ENCODE measurements at places on chromosomes 1 and 21.

DNA sequence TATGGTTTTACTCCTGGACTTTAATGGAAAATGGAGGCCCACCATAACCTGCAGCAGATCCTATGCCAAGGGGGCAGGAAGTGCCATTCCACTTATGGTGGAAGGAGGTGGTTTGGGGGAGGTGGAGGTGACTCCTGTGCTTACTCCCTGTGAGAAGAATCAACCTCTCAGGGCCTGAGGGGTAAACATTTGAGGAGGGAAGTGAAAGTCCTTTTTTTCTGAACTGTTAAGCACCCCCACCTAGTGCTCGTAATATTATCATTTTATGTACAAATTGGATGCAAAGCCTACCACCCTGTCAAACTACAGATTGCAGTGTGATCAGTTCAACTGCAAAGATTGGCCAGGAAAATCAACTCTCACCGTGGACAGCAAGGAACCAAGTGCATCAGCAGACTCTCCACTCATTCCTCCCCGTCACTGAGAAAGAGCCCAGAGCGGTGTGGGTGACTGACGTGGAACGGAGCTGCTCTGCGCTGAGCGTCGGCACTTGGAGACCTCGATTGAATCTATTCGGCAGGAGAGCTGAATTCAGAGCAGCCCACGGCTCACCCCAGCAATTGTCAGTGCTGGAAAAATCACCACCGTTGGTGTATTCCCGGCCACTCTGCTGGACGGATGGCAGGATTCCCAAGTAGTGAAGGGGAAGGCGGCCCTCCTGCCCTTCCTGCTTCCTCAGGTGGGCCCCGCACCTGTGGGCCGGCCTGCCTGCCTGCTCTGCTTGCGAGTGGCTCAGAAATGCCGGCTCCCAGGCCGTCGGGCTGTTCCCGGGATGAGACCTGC is 46.8 kb upstream of the COX20 start:
- DNase-seq: no peak

- DNase-seq: no peak
Measured at GRCh38 chr21:33789697-33790096, 125.9 kb downstream of the ATP5PO start.

GRCh38 chr1:37342736-37343135 is 131.6 kb upstream of the ZC3H12A start:
- DNase-seq: no peak

DNA sequence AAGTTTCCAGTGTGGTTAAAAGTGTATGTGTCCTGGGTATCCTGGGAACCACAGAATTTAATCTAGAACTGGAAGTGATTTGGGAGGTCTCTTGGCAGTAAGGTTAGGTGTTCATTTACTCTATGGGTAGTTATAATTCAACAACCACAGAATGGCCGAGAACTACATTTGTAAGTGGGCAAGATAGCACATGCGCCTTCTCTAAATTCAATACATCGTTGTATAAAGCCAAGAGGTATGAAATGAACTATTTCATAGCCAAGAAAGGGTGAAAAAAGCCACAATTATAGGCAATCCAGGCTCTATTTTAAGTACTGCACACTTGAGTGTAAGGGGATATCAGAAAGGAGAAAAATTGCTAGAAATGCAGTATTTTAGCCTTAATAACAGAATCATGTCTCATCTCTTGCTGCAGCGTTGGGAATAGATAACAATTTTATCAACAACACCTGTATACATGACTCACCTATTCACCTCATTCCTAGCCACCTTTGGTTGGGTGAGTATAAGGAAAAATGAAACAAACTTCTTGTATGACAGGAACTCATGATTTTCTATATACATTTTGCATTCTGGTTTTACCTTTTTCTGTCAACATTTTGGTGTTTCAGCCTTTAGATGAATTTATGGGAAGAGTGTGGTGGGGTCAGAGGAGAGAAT is 4.5 kb downstream of the SDCCAG8 start:
- no peak for DNase-seq

DNA sequence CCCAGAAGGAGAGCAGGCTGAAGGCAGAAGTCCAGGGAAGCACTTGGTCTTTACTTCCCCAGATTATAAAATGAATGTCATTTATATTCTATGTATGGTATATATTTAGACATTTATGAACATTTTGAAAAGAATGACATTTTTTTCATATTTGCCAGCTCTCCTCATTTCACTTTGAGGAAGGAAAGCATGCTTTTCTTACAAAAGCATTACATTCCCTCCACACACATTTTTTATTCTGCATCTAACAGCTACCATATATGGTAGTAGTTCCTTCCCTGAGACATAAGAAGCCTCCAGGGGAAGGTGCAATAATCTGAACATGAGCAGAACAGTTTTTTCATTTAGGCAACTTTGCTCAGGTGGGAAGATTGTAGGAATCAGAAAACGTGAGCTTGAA is 94.0 kb downstream of the LRRC7 start:
- DNase-seq: no peak

DNA sequence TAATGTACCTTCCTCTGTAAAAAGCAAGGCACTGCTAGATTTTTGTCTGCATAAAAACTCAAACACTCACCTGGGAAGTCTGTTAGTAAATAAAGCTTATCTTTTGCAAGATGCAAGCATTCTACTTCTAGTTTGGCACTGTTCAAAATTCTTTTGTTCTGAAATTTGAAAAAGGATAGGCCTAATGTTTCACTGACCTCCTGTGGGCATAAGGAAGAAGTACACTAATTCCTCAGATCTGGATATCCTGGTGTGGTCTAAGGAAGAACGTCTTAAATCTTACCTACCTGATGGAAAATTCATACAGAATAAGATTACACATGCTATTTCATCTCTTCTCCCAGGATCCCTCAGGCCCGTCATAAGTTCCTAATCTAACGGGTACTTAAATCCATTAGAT is 93.5 kb upstream of the CAMK1G start:
- DNase-seq: no peak

GRCh38 chr1:32487182-32487581 is 22.3 kb downstream of the ZBTB8B start:
- no peak for DNase-seq

DNA sequence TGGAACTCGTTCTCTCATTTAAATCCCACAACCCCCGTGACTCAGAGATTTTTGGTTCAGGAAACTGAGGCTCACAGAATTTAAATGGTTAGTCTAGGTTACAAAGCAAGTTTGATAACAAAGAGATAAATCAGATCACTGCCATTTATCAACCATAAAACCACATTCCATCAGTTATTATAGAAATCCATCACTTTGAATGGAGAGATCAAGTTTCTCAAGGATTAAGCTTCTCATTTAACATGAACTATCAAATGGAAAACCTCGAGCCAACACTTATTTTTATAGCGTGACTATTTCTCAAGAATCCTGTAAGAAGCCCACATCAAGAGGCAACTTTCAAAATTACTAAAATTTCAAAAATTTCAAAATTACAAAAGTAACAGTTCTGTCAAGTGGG is 11.9 kb downstream of the WLS start:
- no peak for DNase-seq

DNA sequence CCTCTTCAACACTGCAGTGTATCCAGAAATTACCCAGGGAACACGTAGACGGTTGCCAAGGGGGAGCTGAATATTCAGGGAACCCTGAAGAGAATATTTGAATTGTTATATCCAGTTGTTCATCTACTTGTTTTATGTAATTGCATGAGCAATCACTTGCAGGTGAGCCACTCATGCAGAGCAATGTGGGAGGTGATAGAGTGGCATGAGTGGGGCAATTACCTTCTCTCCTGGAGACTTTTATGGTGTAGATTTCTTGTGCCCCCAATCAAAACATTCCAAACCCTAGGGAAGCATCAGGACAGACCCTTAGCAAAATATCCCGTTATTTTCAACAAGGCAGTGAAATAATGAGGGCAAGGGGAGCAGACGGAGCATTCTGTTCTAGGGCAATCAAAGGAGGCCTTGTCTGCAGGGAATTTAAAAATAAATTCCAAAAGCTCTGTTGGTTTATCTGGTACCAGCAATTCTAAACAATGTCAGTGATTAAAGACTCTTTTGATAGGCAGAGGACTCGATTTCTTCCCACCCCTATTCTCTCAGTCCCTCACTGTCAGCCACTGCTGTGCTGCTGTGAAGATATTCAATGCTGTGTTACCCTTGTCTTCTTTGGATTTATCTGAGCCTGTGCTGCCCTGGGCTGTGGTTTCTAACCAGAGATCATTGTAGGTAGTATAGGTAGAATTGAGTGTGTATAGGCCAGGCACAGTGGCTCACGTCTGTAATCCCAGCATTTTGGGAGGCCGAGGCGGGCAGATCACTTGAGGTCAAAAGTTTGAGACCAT is 180.2 kb upstream of the MAP1LC3C start:
- no peak for DNase-seq

- DNase-seq: no peak
Measured at GRCh38 chr1:227092069-227092468, 152.0 kb downstream of the COQ8A start.

DNA sequence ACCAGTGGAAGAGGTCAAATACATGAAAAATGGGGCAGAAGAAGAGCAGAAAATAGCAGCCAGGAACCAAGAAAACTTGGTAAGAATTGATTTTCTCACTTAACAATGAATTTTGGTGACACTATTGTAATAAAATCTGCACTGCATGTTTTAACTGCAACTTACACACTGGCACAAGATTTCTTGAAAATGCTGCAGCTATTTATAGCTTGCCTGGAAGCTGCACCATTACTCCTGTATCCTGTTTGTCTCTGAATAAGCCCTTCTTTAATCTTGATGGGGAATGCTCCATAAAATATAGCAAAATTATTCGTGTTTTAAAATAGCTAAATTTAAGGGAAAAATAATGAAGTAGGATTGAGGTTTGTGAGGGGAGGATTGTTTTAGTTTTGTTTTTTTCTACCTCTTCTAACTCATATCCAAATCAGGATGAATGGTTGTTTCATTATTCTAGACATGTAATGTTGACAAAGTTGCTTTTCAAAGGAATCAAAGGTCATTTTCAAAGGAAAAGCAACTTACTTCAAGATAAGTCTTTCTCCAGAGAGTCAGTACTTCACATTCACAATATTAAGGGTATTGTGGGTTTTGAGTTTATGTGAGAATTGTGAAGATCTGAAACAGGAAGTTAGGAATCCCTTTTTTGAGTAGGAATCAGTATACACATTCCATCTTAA is 120.9 kb downstream of the C1orf21 start:
- no peak for DNase-seq

DNA sequence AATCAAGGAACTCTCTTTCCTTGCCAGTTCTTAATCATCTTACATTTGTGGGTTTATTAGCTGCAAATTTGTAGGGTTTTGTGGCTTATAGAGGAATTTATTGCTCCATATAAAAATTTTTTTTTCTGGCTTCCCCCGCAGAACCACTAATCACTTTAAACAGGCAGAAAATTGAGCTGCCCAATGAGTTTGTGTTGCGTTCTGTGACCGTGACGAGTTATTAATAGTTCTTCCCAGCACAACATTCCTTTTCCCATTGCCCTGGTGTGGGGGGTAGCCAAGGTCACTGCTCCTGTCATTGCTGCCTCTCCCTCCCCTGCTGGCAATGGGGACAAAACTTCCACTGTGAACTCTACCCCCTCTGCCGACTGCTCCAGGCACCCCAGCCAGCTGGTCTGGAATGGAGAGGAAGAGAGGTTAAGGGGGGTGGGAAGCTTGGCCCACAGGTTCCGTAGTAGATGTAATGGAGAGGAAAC is 55.1 kb downstream of the UBE2T start:
- no peak for DNase-seq

DNA sequence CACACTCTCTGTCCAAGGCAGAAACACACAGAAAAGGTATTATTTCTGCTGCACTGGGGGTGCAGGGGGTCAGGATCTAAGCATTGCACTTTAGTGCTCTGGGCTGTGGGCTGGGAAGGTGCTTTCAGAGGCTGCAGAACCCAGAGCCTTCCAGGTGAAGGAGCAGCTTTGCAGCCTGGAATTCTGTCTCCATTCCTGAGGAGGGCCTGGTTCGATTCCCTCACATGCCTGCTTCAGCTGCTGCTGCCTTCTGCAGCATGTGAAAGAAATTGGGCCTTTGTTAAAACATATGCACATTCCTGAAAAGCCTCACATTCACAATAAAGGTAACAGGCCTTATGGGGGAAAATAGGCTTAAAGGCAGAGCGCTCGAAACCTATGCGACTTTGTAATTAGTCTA is 35.9 kb downstream of the VTCN1 start:
- DNase-seq: no peak

DNA sequence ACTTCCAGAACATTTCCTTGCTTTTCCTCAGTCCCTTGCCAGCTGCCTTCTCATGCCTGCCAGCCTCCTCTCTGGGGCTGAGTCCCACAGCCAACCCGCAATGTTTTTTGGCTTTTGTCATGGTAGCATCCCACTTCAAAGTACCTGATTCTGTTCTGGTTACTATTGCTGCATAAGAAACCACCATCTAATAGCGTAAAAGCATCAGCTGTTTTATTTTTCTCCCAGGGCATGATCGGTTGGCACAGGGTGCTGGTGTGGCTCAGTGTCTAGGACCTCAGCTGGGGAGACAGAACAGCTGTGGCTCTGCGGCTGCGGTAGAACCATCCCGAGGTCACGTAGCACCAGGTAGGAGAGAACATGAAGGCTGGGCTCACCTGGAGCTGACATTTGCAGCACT is 8.9 kb upstream of the PRMT2 start:
- DNase-seq: no peak

GRCh38 chr21:35780983-35781382 is 279.3 kb downstream of the SETD4 start:
- no peak for DNase-seq

- no peak for DNase-seq
Measured at GRCh38 chr1:55249646-55250398, 34.7 kb upstream of the USP24 start.

GRCh38 chr1:30410153-30410851 is 313.1 kb downstream of the MATN1 start:
- DNase-seq: no peak

DNA sequence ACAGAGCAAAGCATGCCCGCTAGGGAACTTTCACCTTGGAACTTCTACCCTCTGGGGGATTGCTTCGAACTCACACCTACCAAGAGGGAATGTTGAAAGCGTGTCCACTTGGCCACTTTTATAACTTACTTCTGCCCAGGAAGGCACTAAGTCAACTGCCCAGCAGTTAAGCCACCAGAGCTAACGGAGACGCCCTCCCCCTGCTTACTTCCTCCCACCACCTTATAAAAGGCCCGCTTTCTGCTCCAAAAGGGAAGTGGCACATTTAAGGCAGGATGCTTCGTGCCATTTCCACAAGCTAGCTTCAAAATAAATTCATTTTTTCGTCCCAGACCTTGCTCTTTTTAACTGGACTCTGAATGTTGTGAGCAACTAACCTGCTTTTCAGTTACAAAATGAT is 3.2 kb upstream of the AK2 start:
- DNase-seq: no peak

- no peak for DNase-seq
Measured at GRCh38 chr1:200869376-200869752, 3.4 kb upstream of the GPR25 start.

DNA sequence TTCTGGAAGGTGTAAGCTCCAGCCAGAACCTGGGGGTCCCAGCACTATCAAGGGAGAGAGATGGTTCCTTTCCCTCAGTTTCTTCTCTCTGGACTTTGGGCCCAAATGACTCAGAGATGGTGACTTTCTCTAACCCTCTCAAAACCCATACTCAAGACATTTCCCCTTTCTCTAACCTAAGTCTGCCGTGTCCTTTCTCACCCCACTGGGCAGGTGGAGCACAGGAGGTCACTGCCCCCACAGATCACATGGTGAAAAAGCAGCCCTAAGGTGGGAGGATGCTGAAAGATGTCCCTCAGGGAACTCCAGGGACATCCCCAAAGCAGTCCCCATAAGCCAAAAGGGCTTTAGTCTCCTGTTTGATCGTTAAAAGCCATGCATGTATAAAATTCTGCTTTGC is 173.7 kb downstream of the HIVEP3 start:
- DNase-seq: no peak

All from stimulated activated CD4-positive, alpha-beta T cell treated with anti-CD3 and anti-CD28 coated beads, Interleukin-2, amount 100 ng/mL, for 24 hours (primary cell).